ENCODE measurements at places on chromosomes 1 and 21. TPM values are rescaled to one million over a fixed set of nuclear protein-coding genes. Genes with fewer than 3 reads are reported as not detected.

- DNase-seq: no peak
- no peaks in the 10 kb centered on the region for H3K27me3 ChIP-seq
- H3K36me3 ChIP-seq: no peaks in the 10 kb centered on the region
- H3K27ac ChIP-seq: no peak overlapping the region
Observed at GRCh38 chr1:39084191-39084590, 58.0 kb downstream of the NDUFS5 start.

GRCh38 chr1:198823626-198824025, 184.8 kb downstream of the PTPRC start:
- H3K4me3 ChIP-seq: no peak overlapping the region
- H3K36me3 ChIP-seq: no peaks in the 10 kb centered on the region
- H3K4me1 ChIP-seq: no peaks in the 10 kb centered on the region
- DNase-seq: no peak
- no peaks in the 10 kb centered on the region for H3K27me3 ChIP-seq

- H3K4me3 ChIP-seq: no peak within 1 kb of the TSS
- no peaks in the 10 kb centered on the region for H3K27me3 ChIP-seq
- no peaks in the 10 kb centered on the region for H3K36me3 ChIP-seq
- H3K27ac ChIP-seq: no peak within 1 kb of the TSS
- no peak for DNase-seq
Observed at GRCh38 chr1:248174521-248174920, at the start of gene OR2M2. Gene OR2M2 (plus strand): TSS chr1:248174821. CDS start chr1:248179986, 5,165 bp downstream.

- no peaks in the 10 kb centered on the region for H3K36me3 ChIP-seq
- no peaks in the 10 kb centered on the region for H3K27me3 ChIP-seq
- H3K4me3 ChIP-seq: no peak overlapping the region
- no peaks in the 10 kb centered on the region for H3K4me1 ChIP-seq
Observed at GRCh38 chr21:27248814-27249213, 281.9 kb upstream of the ADAMTS5 start.

DNA sequence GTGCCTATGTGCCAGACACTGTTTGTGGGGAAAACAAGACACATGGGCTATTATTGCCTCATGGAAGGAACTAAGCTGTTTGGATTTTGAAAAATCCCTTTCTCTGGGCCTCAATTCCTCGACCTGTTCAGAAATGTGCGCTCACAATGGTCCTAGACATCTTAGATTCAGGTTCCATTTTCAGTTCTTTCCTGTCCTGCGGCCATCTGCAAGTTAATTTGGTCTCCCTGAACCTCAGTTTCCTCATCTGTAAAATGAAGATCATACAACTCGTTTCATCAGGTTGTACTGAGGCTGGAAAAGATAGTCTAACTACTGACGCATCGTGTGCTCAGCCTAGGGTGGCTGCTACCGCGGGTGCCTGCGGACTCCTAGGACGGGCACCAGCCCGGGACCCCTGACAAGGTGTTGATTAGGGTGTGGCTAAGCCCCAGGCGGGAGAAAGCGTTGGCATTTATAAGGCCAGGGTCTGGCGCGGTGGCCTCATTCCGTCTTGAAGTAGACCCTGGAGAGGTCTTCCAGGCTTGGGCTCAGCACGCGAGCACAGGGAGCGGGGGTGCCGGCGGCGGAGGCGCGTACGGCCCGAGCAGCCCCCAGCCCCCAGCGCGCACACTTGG, 493 bp upstream of the ELOA start:
- no peaks in the 10 kb centered on the region for H3K36me3 ChIP-seq
- H3K27ac ChIP-seq: peak overlapping the region; percentile 80
- H3K4me3 ChIP-seq: peak overlapping the region; percentile 92
- no peak for DNase-seq

GRCh38 chr1:229070168-229070567, 200.7 kb upstream of the RAB4A start:
- no peaks in the 10 kb centered on the region for H3K4me1 ChIP-seq
- no peak for DNase-seq
- H3K4me3 ChIP-seq: no peak overlapping the region
- H3K27me3 ChIP-seq: no peaks in the 10 kb centered on the region

FCGR1A gene
- total RNA-seq: not detected

UBXN10 gene
- 0.07 TPM for total RNA-seq

DYRK3 gene
- total RNA-seq: 0.16 TPM

SPRR2E gene
- total RNA-seq: not detected
